ENCODE measurements at places on chromosomes 16 and 17.

- H3K27ac ChIP-seq: no peak overlapping the region
These were observed 107.3 kb downstream of the OR1D5 start for GRCh38 chr17:2955931-2956582.

DNA sequence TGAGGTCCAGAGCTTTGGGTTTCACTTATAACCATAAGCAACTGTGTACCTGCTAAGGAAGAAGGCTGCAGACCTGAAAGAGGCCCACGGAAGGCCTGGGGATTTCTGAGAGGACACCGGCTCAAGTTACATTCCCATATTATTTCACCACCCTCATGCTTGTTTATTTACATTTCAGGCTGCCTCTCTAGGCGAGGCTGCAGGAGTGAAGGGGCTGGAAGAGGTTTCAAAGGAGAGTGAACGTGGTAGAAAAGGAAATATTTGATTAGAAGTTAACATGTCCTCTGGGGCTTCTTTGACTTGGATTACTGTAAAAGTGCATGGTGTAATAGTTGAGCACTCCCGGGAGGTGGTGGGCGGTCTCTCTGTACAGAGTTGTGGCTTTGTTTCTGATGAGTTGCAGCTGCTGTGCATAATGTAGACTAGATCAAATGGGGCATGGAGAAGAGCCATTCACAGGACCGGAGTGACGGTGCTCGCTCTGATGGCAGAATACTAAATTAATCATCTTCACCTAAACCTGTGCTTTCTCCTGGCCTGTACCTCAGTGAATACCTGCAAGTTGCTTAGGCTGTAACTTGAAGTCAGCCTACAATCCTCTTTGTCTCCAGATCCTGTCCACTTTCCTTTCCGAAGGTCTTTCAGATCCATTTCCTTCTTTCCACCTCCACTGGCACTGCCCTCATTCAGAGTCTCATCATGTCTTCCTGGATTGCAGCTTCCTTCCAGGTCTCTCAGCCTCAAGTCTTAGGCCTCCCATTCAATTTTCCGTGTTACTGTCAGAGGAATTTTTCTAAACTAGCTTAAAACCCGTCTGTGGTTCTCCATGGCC is 1.9 kb upstream of the CPD start:
- H3K4me1 ChIP-seq: peaks cover 37% of the 10 kb centered on the region
- H3K27me3 ChIP-seq: no peaks in the 10 kb centered on the region
- DNase-seq: no peak
- no peak overlapping the region for H3K27ac ChIP-seq
- H3K4me3 ChIP-seq: no peak overlapping the region
- H3K36me3 ChIP-seq: no peaks in the 10 kb centered on the region

DNA sequence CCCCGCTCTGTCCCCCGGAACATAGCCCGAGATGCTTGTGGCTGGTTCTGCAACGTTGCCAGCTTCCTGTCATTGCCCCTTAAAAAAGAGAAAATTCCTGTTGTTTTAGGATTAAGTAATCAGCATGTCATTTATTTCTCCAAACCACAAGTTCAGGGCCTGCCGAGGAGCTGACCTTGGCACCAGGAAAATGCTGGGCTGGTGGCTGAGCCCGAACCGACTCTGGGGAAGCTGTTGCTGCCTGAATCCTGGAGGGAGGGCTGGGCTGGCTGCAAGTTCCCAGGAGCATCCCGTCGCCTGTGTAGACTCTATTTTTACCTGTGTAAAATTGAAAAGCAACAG is 130.9 kb upstream of the FOXF1 start:
- no peaks in the 10 kb centered on the region for H3K27me3 ChIP-seq
- peak overlapping the region; percentile 33 for H3K27ac ChIP-seq
- no peaks in the 10 kb centered on the region for H3K36me3 ChIP-seq
- H3K4me1 ChIP-seq: peaks cover 29% of the 10 kb centered on the region
- no peak for DNase-seq
- H3K4me3 ChIP-seq: no peak overlapping the region

GRCh38 chr17:44352828-44353671 is 7.9 kb downstream of the GRN start:
- H3K4me1 ChIP-seq: peaks cover 13% of the 10 kb centered on the region
- peaks cover 26% of the 10 kb centered on the region for H3K36me3 ChIP-seq

DNA sequence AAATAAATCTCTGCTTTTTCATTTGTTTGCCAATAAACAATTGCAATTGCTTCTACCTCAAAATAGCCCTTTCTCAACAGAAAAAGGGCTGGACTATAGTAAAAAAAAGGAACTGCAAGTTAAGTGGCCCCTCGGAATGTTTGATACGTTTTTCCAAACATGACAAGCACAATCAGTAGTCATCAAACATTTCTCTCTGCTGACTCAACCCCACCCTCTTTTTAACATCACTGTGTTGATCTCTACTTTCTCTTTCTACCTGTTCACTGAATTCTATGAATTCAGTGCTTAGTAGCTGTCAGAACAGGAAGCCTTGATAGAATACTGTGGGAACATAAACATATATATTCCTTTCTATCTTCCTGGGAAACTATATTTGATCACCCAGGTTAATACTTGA is 116.5 kb upstream of the AXIN2 start:
- no peak overlapping the region for H3K4me3 ChIP-seq
- no peaks in the 10 kb centered on the region for H3K27me3 ChIP-seq
- H3K4me1 ChIP-seq: no peaks in the 10 kb centered on the region
- H3K27ac ChIP-seq: no peak overlapping the region
